ENCODE measurements at places on chromosomes 4 and X. TPM values are rescaled to one million over a fixed set of nuclear protein-coding genes. Genes with fewer than 3 reads are reported as not detected.

GRCh38 chr4:6446538-6447451 lies 25.6 kb downstream of the PPP2R2C start:
- no peak for DNase-seq
- peaks cover 12% of the 10 kb centered on the region for H3K27me3 ChIP-seq
- H3K36me3 ChIP-seq, result no peaks in the 10 kb centered on the region
- no peak overlapping the region for H3K4me3 ChIP-seq
- H3K4me1 ChIP-seq, result no peaks in the 10 kb centered on the region
- no peak overlapping the region for H3K27ac ChIP-seq

- H3K27me3 ChIP-seq, result no peaks in the 10 kb centered on the region
- H3K4me3 ChIP-seq, result no peak overlapping the region
- H3K4me1 ChIP-seq, result no peaks in the 10 kb centered on the region
- H3K36me3 ChIP-seq, result peaks cover 5% of the 10 kb centered on the region
Measured at GRCh38 chr4:102598086-102598761, 97.1 kb downstream of the NFKB1 start.

DNA sequence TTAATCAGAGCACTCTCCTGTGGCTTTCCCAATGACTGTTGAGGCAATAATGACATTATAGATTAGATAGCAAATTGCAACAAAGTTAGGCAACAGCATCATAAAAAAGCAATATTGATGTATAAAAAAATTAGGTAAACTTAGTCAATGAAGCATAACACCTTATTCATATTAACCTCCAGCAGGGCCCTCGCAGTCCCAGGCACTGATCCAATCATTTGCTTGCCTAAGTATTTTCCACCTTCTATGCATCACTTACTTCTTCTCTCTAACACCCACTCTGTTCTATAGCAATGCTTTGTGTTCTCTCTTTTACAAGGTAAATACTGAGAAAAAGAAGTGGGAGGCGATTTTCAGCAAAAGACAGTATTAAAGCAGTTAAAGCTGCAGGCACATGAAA lies 833.5 kb upstream of the ADGRL3 start:
- H3K36me3 ChIP-seq, result no peaks in the 10 kb centered on the region
- H3K27ac ChIP-seq, result no peak overlapping the region
- no peak overlapping the region for H3K4me3 ChIP-seq
- no peak for DNase-seq

- peaks cover 5% of the 10 kb centered on the region for H3K27me3 ChIP-seq
- no peak overlapping the region for H3K27ac ChIP-seq
- no peaks in the 10 kb centered on the region for H3K4me1 ChIP-seq
- no peaks in the 10 kb centered on the region for H3K36me3 ChIP-seq
- H3K4me3 ChIP-seq, result no peak overlapping the region
Measured at GRCh38 chr4:592825-593520, 16.9 kb upstream of the TMEM271 start.

DNA sequence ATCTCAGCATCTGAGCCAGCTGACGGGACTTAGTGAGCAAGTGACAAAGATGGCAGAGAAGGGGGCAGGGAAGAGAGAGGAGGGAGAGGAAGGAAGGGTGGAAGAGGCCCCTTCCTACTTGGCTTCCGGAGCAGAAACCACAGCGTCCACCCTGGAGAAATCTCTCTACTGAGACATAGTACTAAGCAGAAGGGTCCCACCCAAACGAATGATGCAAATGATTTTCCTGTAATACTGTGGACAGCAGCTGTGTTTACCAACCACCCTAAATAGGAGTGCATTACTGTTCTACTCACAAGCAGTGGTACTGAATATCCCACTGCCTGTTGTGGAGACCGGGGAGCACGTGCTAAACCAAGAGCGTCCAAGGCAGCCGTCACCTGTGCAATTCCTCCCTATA lies 29.4 kb downstream of the DTHD1 start:
- H3K4me3 ChIP-seq, result no peak overlapping the region
- no peaks in the 10 kb centered on the region for H3K27me3 ChIP-seq
- H3K4me1 ChIP-seq, result no peaks in the 10 kb centered on the region
- no peak overlapping the region for H3K27ac ChIP-seq

DNA sequence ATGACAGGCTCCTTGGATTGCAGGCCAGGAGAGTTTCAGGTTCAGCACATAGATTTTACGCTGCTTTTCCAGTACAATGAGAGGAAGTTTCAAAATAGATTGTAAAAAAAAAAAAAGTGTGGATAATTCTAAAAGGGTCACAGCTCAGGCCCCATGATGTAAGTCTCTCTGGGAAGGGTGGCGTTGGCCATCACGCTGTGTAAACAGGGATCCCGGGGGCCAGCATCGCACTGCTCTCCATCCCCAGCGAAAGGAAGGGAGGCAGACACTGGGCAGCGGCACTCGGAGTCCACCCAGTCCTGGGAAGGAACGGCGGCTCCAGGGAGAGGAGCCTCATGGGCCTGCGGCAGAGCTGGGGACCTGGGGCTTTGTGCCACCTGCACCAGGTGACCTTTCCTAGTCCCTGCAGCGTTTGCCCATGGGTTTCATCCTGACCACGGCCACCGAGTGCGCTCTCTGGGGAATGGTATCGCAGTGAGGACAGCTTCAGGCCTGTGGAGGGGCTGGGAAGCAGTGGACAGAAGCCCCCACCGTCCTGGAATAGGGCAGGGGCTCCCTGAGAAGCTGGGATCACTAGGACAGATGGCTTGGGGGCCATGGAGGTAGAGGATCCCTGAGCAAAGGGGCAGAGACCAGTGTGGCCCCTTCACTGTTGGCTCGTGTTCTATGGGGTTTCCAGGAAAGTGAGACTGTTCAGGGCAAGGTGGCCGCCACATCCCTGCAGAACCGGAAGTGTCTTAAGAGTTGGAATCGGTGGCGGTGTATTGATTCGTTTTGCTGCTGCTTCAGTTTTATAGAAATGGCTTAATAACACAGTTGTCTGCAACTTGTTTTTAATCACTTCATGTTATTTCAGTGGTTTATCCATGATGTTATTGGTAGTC lies 38.9 kb downstream of the RGS12 start:
- DNase-seq, result no peak
- H3K27me3 ChIP-seq, result no peaks in the 10 kb centered on the region
- H3K4me3 ChIP-seq, result no peak overlapping the region
- H3K36me3 ChIP-seq, result no peaks in the 10 kb centered on the region
- peak overlapping the region; percentile 55 for H3K27ac ChIP-seq

USP46 gene
- total RNA-seq, result 12.7 TPM

- H3K4me3 ChIP-seq, result no peak overlapping the region
- H3K27ac ChIP-seq, result no peak overlapping the region
- no peaks in the 10 kb centered on the region for H3K27me3 ChIP-seq
- no peaks in the 10 kb centered on the region for H3K4me1 ChIP-seq
- H3K36me3 ChIP-seq, result peaks cover 7% of the 10 kb centered on the region
Measured at GRCh38 chrX:75067931-75068330, 88.2 kb downstream of the ABCB7 start.

- no peaks in the 10 kb centered on the region for H3K4me1 ChIP-seq
- no peak overlapping the region for H3K27ac ChIP-seq
- DNase-seq, result no peak
- H3K27me3 ChIP-seq, result no peaks in the 10 kb centered on the region
Measured at GRCh38 chrX:100829730-100830129, 9.5 kb downstream of the CSTF2 start.

DCAF8L2 gene
- not detected for total RNA-seq

GRCh38 chrX:53004038-53004437 lies 44.6 kb upstream of the GPR173 start:
- no peaks in the 10 kb centered on the region for H3K27me3 ChIP-seq
- peak; percentile 26 for DNase-seq
- no peaks in the 10 kb centered on the region for H3K36me3 ChIP-seq
- no peak overlapping the region for H3K4me3 ChIP-seq
- no peaks in the 10 kb centered on the region for H3K4me1 ChIP-seq

IL21 gene
- not detected for total RNA-seq

- DNase-seq, result no peak
- no peak overlapping the region for H3K27ac ChIP-seq
- no peaks in the 10 kb centered on the region for H3K4me1 ChIP-seq
- no peaks in the 10 kb centered on the region for H3K36me3 ChIP-seq
- H3K4me3 ChIP-seq, result no peak overlapping the region
Measured at GRCh38 chr4:6180841-6181631, 19.3 kb downstream of the JAKMIP1 start.

DNA sequence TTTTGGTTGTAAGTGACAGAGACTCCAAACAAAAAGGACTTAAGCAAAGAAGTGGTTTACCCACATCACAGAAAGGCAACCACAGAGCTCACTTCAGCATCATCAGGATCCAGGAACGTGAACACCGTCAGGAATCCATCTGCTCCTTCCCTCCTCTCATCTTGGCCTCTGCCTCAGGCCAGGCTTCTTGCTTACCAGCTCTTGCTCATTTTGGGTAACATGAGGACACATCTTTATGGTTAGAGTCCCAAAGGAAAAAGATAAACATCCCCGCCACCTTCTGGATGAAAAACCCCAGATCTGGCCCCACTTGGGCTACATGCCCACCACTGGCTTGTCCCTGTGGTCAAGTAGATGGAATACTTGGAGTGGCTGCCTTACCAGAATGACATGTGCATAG lies 176.8 kb upstream of the RPL34 start:
- no peaks in the 10 kb centered on the region for H3K36me3 ChIP-seq
- no peak for DNase-seq
- no peak overlapping the region for H3K27ac ChIP-seq
- no peaks in the 10 kb centered on the region for H3K4me1 ChIP-seq

ODAPH gene
- total RNA-seq, result not detected

GRCh38 chr4:164377277-164377676 lies 376.7 kb upstream of the SMIM31 start:
- no peak for DNase-seq
- H3K4me1 ChIP-seq, result no peaks in the 10 kb centered on the region
- H3K27ac ChIP-seq, result no peak overlapping the region
- peaks cover 2% of the 10 kb centered on the region for H3K27me3 ChIP-seq
- H3K4me3 ChIP-seq, result no peak overlapping the region

NLGN3 gene
- 0.31 TPM for total RNA-seq

DNA sequence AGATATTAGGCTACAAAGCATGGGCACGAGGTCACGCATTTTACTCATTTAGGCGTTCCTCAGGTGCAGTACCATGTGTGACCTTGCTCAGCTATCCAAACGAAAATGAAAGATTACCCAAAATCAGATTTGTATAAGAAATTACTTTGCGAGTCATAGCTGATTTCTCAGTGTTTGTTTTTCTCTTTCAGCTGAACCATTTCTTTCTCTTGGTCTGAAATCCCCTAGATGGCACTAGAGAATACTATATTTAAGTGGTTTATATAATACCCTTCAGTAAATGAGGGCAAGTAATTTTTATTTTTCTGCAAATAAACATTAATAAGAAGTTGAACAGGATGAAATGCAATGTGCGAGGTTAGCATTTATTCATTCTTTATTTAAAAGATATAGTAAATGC lies 496.6 kb downstream of the STIM2 start:
- no peaks in the 10 kb centered on the region for H3K27me3 ChIP-seq
- no peak overlapping the region for H3K27ac ChIP-seq
- DNase-seq, result no peak
- H3K36me3 ChIP-seq, result no peaks in the 10 kb centered on the region
- H3K4me3 ChIP-seq, result no peak overlapping the region
